ENCODE measurements at places on chromosomes 11 and 22.

- no peak for DNase-seq
These were observed 45.5 kb downstream of the ARFGAP2 start for GRCh38 chr11:47131136-47131535.

- no peak for DNase-seq
These were observed 34.4 kb downstream of the MPPED1 start for GRCh38 chr22:43446037-43446803.

DNA sequence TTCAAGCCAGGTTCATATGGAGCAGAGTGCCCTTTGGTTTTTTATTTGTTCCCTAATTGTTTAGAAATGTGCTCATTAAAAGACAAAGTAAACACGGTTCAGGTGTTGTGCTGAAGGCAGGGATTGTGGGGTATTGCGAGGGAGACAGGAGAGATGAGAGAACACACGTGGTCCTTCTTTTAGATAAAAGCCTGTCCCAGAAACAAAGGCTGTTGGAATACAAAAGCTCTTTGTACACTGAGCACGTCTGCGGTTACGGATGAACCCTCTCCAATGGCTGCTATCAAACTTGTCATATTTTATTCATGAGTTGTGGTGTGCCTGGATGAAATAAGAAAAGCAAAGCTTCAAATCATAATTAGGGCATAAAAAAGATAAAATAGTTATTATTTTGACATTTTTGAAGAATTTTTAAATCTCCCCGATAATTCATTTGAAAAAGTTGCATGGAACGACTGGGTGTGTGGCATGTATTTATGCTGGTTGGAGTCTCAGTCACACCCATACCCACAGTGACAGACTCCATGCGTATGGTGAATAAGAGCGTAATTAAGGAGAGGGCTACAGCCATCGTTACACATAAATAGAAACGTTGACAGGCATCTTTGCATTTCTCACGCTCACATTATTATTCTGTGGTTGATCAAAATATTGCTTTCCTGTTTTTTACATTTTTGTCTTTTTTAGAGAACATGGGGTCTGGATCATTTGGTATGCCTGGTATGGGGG, 92.9 kb downstream of the NELL1 start:
- no peak for DNase-seq

- peak; percentile 57 for DNase-seq
These were observed 72.4 kb downstream of the ZNRF3 start for GRCh38 chr22:28955817-28956216.

DNA sequence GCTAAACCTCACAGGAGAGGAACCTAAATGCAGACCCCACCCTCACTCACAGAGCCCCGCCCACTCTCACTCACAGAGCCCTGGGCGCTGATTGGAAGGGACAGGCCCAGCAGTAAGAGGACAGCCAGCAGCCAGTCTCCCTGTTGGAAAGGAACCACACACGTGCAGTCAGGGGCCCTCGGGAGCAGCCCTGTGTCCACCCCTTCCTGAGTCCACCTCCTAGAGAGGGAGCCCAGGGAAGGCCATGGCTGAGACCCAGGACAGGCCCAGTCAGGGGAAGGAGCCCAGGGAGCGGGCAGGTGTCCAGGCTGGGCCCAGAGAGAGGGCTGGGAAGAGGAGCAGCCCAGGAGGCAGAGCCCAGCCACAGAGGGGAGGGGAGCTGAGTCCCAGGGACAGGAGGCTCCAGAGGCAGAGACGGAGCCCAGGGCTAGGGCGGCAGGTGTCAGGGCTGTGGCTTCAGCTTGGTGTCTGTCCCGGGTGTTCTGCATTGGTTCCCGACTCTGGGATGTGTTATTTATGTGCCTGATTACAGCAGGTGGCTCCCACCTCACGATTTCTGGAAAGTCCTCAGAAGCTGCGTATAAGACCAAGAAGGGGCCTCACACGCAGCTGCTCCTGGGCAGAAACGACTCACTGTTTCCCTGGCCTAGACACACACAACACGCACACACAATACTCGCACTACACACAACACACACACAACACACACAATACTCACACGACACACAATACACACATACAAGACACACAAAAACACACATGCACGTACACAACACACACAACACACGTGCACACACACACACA, 9.0 kb upstream of the APOBEC3H start:
- DNase-seq: no peak

DNA sequence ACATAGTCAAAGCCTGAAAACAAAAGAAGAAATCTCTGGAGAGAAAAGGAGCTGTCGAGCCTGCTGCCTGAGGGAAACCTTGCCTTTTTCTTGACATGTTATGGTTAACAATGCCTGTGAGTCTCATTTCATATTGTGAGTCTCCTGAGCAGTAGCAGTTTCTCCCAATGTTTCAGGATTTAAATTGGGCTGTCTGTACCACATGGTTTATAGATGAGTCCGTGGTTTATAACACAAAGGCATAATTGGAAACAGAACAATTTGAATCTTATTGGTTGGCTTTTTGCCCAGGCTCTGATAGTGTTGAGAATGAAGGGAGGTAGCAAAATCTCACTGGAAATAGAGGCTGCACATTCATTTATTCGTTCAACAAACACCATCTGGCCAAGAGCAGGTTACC, 540.9 kb downstream of the RAB38 start:
- DNase-seq: no peak

DNA sequence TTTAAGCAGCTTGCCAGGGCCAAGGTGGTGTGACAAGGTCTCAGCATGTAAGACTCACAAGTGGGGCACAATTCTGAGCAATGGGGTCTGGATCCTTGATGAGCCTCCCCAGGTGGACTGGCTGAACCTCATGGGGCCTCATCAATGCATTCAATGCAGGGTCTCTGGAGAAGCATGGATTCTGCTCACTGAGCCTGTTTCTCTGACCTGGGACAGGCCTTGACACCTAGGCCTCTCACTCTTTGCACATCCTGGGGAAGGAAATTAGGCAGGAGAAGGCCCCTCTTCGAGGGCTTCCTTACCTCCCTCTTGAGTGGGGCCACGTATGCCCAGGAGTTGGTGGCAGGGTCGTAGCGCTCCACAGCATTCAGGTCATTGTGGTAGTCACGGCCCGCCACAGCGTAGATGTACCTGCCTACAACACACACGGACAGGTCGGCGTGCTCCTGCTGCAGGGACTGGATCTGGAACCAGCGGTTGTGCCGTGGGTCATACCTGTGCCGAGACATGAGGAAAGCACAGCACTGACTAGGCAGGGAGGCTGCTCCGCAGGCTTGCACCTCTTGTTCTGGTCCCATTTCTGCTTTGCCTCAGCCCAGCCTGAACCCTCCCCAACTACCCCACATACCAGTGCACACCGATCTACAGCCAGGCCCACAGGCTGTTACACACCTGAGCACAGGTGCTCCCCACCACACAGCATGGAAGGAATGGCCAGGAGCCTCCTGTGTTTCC, 20.0 kb upstream of the SCARF2 start:
- no peak for DNase-seq

GRCh38 chr22:45290410-45290936, 5.7 kb downstream of the UPK3A start:
- DNase-seq: no peak

DNA sequence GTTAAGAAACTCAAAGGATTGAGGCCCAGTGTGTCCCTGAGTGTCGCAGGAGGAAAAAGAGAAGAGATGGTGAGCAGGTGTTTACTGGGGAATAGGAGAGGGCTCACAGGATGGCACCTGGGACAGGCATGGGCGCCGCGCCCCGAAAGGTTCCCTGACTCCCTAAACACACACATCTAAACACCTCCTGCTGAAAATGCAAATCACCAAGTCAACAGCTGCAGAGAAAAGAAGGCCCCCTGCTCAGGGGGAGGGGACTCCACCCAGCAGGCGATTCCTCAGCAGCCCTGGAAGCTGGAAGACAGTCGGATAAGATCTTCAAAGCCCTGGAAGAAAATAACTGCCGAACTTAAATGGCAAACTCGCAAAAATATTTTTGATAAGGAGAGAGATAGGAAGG, 377.2 kb downstream of the BRD1 start:
- no peak for DNase-seq

DNA sequence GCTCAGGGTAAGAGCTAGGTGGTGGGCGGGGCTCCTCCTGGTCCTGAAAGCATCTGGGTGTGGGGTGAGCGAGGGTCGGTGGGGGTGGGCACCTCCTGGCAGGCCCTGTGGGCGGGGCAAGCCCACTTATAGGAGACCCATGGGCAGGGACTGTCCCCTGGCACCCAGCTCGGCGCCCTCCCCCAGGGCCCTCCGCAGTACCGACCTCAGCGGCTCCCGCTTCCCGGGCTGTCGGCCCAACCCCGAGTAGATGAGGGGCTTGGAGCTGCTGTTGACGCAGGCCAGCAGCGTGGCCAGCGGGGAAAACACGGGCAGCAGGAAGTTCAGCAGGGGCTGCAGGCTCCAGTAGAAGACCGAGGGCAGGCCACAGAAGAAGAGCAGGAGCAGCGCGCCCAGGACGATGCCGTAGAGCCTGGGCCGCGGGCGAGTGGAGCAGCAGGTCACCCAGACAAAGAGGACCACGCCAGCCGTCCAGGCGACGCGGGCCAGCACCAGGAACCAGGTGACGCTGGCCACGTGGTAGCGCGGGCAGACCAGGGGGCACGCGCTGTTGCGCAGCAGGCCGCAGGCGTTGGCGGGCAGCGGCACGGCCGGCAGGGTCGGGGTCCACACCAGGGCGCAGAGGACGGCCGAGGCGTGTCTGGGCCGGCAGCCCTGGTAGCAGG, 663 bp downstream of the MRGPRG start:
- DNase-seq: no peak

DNA sequence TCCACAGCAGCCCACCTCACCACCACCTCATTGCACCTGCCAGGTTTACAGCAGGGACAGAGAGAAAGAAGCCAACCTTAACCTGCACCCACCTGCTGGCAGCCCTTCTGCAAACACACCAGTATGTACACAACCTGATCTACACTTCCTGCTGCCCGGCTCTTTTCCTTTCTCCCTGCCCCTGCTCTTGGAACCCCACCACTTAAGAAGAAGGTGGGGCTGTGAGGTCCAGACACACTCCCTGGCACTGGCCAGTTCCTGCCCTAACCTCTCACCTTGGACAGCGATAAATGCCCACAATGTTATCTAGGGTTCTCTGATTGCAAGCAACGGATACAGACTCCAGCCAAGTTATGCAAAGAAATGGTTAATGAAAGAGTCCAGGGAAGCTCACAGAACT, 10.8 kb upstream of the SLC35C1 start:
- no peak for DNase-seq

GRCh38 chr11:122853971-122854446, 15.7 kb downstream of the CRTAM start:
- peak; percentile 21 for DNase-seq

DNA sequence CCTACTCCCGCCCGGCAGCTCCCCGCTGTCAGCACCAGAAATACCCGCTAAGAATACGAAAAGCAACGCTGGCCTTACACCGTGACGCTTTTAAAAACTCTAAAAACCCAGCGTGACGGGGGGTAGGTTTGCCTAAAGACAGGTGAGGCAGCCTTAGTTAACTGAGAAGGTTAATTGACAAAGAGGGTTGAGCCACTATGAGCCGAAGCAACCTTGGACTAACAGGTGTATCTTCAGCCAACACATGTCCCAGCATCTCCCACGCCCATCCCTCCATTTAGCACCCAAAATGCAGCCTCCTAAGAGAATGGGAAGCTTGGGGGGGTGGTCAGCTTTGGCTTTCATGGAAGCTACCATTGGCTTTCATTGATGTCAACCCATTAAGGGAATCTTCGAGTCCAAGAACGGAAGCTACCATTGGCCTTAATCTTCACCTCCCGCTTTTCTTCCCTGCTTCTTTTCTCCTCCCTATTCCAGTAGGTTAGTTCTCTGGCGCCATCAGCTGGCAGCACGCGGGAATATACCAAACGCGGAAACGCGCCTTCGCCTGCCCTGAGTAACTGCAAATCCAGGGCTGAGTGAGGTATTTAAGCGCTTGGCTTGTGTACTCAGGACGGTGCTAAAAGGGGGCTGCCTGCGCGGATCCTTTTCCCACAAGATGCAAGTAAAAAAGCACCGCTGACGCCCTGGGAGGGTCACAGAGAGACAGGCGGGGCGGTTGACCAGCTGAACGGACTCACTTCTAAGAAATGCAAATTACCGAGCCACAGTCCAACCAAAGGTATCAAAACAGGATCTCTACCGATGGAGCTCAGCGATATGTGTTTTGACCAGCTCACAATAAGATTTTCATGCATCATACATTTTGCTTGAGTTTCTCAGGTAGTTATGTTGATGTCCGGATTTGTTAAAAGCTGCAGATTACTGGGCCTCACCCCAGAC, 38.5 kb upstream of the GLYATL1 start:
- peak; percentile 65 for DNase-seq

DNA sequence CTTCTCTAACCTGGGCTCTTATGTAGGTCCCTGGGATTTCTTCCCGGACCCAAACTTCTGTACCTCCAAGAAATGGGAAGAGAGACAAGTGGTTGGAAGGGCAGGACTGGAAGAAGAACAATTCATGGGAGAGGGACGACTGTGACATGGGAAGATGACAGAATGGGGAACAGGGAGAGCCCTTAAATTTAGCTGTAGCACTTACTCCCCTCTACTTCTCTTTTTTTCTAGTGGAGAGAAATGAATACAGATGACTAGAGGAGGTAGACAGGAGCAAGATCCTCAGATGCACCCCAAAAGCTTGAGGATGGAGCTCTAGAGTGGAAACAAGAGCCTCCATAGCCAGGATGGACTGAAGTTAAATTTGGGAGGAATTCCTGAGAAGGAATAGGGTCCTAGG, 2.3 kb downstream of the RHOG start:
- no peak for DNase-seq

GRCh38 chr11:15446315-15446714, 331.6 kb downstream of the INSC start:
- DNase-seq: no peak
